GM23248 (cell line): ENCODE measurements at places on chromosomes 2 and 18. TPM values are rescaled to one million over a fixed set of nuclear protein-coding genes. Genes with fewer than 3 reads are reported as not detected.

The LIPG gene
- polyA plus RNA-seq = 0.11 and 0.38 TPM in 2 replicates

The CD207 gene
- polyA plus RNA-seq = not detected in 2 replicates

The PAIP2B gene
- polyA plus RNA-seq = 0.10 and 0.11 TPM in 2 replicates

The BIN1 gene
- polyA plus RNA-seq = 23.9 and 24.3 TPM in 2 replicates

The COL6A3 gene
- 344 and 350 TPM in 2 replicates for polyA plus RNA-seq

The VAPA gene
- polyA plus RNA-seq = 290 and 299 TPM in 2 replicates

The DSC3 gene
- polyA plus RNA-seq = not detected in 2 replicates

GRCh38 chr2:141062443-141062842, 1068.4 kb downstream of the LRP1B start:
- no peak for DNase-seq
- no peaks in the 10 kb centered on the region for H3K36me3 ChIP-seq
- no peak overlapping the region for H3K4me3 ChIP-seq

DNA sequence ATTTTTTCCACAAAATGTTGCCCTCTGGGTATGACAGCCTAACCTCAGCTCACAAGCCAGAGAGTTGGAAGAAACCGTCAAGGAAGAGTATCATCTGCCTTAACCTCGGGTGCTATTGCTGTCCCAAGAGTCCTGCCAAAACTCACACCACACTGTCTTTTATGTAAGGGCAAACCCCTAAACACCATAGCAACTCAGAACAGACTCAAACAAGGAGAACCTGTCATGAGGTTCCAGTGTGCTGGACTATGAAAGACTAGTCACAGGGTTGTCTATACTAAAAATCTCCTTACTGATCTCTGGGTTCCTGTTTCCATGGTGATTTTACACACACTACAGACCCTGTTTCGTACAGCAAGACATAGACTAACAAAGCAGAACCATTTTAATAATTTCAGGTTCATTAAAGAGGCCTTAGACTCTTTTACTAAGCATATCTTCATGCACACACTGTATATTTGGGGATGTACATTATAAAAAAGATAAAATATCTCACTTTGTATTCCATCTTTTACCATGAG, 159.8 kb downstream of the PKP4 start:
- H3K4me1 ChIP-seq = peaks cover 7% of the 10 kb centered on the region
- no peak overlapping the region for H3K4me3 ChIP-seq
- H3K27ac ChIP-seq = no peak overlapping the region
- no peaks in the 10 kb centered on the region for H3K27me3 ChIP-seq
- H3K36me3 ChIP-seq = peaks cover 5% of the 10 kb centered on the region; the same call in 1 of the 2 replicates

GRCh38 chr2:158718851-158719250, 76.3 kb upstream of the DAPL1 start:
- DNase-seq = no peak
- H3K27ac ChIP-seq = no peak overlapping the region
- H3K4me1 ChIP-seq = no peaks in the 10 kb centered on the region
- H3K27me3 ChIP-seq = no peaks in the 10 kb centered on the region
- no peaks in the 10 kb centered on the region for H3K36me3 ChIP-seq

GRCh38 chr2:20599861-20600461, 50.9 kb downstream of the HS1BP3 start:
- no peaks in the 10 kb centered on the region for H3K36me3 ChIP-seq
- no peak overlapping the region for H3K27ac ChIP-seq
